ENCODE measurements at places on chromosomes 7 and 10.
A peak's percentile ranks its signal among the peaks of the same experiment; 100 is the strongest.

DNA sequence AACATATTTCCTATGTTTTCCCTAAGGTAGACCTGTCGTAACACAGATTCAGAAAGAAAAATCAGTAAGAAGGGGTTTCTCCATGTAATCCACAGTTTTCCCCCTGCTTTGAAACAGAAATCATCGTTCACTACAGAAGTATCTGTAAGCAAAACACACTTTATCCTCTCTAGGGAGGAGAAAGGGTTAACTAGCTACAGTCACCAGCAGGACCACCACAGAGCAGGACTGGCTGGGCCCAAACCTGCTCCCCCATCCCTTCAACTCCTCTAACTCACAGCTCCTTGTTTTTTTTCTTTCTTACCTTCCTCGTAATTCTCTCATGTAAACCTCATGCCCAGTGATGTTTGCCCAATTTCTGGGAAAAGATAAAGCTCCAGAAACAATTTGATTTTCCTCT is 167.7 kb downstream of the RAPGEF5 start:
- no peak for DNase-seq

- no peak for DNase-seq
Measured at GRCh38 chr7:80837345-80837744, 81.5 kb downstream of the SEMA3C start.

DNA sequence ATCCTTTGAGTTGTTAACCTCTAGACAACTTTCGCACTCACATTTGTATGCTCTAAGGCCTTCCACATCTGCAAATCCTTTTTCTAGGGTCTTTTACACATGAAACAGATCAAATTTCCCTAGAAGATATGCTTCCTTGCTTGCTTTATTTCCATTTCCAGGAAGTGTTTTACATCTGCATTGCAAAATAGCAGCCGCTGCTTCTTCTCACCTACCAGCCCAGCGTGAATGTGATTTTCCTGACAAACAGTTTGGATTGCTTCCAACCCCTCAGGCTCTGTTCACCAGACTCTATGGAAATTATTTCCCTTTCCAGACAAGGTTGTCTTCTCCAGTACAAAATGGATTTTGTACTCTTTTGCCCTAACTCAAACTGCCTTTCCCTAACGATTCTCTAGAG is 50.9 kb upstream of the PAPSS2 start:
- DNase-seq, result peak; percentile 37

DNA sequence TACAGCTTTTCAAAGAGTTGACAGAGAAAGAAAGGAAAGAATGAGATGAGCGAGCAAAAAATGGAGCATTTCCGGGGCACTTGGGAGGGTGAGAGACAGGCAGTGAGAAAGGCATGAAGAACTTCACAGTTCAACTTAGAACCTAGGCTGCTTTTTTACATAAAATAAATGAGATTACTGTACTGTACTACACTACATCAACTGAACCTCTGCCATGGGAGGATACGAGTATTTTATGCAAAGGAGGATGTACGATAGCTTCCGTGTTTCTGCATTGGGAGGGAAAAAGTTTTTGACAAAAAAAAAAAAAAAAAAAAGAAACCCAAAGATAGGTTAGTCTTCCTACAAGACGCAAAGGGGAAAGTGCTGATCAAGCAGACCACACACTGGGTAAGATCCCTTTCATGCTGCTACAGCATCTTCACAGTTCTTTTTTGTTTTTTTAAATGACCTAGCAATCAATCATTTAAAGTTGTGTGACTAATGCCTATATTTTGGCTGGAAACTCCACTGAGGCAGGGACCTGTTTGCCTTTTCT is 88.0 kb downstream of the RAPGEF5 start:
- DNase-seq, result no peak

- no peak for DNase-seq
Measured at GRCh38 chr10:22570234-22570633, 144.1 kb downstream of the PIP4K2A start.

- DNase-seq, result no peak
Measured at GRCh38 chr7:32255036-32255435, 184.8 kb upstream of the PDE1C start.
